ENCODE measurements at places on chromosomes 1 and 21.

DNA sequence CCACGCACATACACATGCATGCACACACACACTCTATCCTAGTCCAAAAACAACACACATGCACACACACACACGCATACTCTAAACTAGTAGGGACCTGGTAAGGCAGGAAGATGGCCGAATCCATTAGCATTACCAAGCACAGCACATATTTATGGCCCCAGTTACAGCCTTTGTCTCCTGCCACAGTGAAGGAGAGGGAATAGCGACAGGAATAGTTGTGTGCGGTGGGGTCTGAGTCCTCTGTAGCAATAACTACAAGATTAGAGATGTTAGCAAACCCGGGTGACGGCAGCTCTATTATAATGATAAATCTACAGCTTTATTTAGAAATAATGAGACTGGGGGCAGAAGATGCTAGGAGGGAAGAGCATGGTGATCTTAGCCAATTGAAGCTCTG lies 20.5 kb downstream of the SYT6 start:
- DNase-seq: no peak

DNA sequence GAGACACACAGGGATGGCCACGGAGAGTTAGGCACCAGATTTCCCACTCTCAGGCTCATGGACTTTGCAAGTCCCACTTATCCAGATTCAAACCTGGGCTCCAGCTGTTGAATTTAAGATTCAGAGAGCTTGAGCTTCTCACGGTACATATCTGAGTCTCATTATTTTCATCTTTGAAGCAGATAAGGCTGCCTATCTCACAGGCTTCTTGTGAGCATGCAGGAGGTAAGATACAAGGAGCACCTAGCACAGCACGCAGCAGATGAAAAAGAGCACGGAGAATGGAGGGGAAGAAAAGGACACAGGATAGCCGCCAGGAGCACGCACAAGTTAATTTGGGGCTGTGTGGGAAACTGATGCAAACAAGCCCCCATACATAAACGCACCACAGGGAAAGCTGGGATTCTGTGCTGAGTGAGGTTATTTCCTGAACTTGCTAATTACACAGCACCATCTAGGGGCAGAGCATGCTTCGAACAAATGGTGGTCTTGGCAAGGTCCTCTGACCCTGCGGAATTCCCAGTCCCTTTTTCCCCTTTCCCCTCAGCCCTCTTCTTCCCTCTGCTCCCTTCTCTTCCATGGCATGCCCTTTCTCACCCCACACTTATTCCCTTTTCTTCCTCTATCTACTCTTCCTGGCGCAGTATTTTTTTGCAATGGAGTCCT lies 134.7 kb upstream of the VANGL1 start:
- DNase-seq: no peak

GRCh38 chr1:26075421-26076144 lies 8.2 kb upstream of the TRIM63 start:
- no peak for DNase-seq

- no peak for DNase-seq
These were observed 153.4 kb downstream of the PIGK start for GRCh38 chr1:77065693-77066342.

DNA sequence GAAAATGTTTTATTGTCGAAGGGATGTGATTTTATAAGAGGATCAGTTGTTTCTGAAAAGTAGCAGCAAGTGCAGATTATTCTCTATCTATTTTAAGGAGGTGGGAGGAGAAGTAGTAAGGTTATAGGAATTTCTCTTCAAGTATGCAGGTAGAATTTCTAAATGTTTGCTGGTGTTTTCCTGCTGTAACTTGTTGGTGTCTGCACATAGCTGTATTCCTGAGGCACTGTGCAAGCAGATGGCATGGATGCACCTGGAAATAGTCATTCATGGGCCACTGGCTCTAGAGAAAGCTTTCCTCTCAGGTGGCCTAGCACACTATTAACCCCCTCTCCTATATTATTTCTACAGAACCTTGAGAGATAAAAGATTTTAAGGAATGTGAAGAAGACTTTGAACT lies 30.3 kb upstream of the PODN start:
- DNase-seq: no peak

- no peak for DNase-seq
These were observed 299.4 kb upstream of the LYPLAL1 start for GRCh38 chr1:218874313-218874712.

All from stimulated activated CD4-positive, alpha-beta T cell treated with anti-CD3 and anti-CD28 coated beads, TNF-alpha, amount 100 ng/mL, for 24 hours (primary cell).